ENCODE measurements at places on chromosomes 7 and 10. TPM values are rescaled to one million over a fixed set of nuclear protein-coding genes. Genes with fewer than 3 reads are reported as not detected.

ADRB1 gene
- total RNA-seq = 0.79 TPM

GPER1 gene
- total RNA-seq = 1.6 TPM

PAPOLB gene
- 0.30 TPM for total RNA-seq

TMEM270 gene
- total RNA-seq = not detected

NOS3 gene
- total RNA-seq = 3.5 TPM

ZNF32 gene
- 28.4 TPM for total RNA-seq

All from skin of body (tissue), 3 donors.